ENCODE measurements at places on chromosomes 2 and 18.

DNA sequence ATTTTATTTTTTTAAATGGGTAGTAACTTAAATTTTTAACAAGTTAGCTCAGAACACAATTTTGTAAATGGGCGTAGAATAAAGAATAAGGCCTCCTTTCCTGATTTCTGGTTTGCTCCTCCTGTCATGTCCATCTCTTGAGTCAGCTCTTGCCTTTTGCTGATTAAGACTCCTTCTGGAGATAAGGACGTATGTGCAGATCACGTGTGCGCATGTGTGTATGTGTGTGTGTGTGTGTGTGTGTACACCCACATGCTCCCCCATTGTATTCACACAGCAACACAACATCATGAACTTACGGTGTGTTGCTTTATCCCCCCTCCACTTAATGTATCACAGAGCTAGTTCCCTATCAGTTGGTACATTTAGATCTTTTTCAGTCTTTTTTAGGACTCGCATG lies 182.9 kb downstream of the PRKCE start:
- DNase-seq: no peak

DNA sequence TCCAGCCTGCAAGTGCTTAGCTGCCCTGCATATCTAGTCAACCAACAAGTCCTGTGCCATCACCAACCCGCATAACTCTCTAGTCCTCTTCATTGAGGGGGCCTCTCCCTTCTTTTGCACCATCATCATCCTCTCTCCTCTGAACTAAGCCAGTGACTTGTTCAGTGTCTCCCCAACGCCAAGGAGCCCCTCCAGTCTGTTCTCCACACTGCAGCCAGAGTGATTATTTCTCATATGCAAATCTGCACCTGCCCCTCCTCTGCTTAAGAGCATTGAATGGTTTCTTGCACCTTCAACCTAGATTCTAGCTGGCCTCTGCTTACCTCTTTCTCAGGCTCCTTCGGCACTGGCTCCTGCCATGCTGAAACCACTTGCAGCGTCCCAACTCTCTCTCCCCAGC lies 141.8 kb downstream of the FAM161A start:
- no peak for DNase-seq

GRCh38 chr2:178478130-178478438 lies 316 bp downstream of the FKBP7 start:
- DNase-seq: no peak

DNA sequence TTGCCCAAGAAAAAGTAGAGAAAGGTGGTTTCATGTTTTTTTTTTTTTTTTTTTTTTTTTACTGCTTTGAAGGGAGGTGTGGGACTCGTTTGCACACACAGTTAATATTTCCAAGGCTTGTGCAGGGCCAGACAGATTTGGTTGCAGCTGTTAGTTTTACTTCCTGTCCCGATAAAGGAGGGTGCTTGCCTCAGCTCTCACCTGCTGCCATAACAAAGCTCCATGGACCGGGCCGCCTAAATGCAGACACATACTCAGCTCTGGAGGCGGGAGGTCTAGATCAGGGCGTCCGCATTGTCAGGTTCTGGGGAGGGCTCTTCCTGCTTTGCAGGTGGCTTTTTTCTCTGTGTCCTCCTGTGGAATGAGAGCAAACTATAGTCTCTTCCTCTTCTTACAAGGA lies 69.9 kb downstream of the ODC1 start:
- DNase-seq: no peak

GRCh38 chr18:45602926-45603325 lies 12.3 kb upstream of the SLC14A2 start:
- no peak for DNase-seq

GRCh38 chr2:71559828-71560637 lies 106.7 kb downstream of the DYSF start:
- no peak for DNase-seq

DNA sequence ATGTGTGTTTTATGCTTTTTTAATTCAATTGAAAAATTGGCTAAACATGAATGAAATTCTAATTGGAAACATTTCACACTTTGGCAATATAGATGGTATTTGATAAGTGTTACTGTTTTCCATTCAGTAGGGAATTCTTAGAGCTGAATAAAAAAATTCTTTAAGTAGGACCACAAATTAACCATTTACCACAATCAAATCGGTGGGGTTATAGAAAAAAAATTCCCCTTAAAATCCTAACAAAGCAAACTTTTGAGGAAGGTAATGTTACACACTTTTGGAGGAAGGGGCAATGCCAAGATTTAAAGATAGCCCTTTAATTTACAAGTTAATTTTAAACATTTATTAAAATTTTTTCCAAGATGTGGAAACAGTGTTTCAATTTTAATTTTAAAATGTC lies 279.0 kb upstream of the FIGN start:
- no peak for DNase-seq

DNA sequence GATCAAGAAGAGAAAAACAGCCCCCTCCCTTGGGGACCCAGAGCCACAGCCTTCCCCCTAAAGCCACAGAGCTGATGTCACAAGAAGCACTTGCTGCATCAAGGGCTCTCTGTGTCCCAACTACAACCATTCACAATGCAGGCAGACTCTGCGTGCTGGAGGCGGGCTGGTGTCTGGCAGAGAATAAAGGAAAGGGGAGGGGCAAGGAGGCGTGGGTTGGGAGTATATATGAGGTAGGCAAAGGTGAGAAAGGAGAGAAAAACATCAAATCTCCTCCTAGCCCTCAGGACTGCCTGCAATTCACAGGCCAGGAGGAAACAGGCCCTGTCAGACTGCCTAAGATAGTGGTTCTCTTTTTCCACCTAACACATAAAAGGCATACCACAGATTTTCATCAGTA lies 48.8 kb upstream of the IHH start:
- DNase-seq: peak; percentile 6

GRCh38 chr2:180495606-180496005 lies 484.8 kb upstream of the UBE2E3 start:
- no peak for DNase-seq

DNA sequence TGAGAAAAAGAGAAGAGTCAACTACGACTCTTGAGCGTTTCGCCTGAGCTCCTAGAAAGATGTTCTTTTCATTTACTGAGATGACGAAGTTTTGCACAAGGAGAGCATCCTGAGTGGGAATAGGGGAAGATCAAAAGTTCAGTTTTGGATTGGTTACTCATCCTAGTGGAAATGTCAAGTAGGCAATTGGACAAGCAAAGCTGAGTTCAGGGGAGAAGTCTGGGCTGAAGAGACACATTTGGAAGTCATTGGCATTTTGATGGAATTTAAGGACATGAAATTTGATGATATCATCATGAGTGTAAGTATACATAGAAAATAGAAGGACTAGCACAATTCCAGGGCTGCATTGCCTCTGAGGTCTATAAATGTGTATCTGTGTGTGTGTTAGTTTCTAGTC lies 416.6 kb downstream of the RAD51AP2 start:
- no peak for DNase-seq

DNA sequence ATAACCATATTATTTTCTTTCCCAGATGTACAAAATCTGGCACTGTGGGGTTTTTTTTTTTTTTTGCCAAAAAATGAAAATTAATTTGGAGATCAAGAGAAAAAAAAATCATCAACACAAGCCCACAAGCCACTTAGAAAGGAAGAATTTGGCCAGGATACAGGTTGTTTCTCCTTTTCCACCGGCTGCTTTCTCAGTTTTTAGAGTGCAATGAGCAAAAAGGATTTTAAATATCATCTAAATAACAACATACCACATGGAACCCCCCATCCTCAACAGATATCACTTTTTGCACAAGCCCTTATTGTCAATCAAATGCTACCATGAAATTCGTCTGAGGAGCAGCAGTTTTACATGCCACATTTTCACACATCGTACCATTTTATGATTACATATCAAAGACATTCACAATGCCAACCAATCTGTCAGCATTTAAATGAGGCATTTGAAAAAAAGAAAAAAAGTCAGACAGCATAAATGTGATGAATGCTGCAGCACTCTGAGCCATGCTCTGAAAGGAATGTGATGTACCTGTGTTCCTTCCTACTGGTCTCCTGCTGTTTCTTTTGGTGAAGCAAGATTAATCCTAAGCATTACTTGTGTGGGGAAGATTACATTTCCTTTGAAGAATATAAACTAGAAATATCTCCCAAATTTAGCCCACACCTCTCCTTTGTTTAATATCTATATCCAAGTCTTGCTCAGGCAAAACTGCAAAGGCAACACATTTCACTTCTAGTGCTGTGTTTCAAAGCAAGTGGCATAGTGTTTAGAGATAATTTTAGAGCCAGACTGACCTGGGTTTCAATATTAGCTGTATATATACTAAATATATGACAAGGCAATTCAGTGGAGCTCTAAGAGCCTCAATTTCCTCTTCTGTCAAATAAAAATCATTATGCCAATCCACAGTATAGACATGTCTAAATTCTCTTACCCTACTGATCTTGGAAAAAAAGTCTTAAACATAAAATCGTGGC lies 391.3 kb downstream of the CMPK2 start:
- no peak for DNase-seq

DNA sequence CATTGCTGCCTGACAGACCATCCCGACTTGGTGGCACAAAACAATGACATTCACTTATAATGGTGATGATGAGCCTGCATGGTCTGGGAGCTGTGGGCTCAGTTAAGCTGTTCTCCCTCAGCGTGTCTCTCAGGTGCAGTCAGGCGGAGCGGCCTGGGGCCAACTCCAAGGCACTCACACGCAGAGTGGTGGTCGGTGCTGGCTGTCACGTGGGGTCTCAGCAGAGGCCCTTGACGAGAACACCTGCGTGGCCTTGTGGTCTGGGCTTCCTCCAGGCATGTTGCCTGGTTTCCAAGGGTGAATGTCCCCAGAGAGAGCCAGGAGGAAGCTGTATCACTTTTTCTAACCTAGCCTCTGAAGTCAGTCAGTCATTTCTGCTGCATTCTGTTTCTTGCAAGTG lies 29.8 kb downstream of the ARMC9 start:
- DNase-seq: no peak

DNA sequence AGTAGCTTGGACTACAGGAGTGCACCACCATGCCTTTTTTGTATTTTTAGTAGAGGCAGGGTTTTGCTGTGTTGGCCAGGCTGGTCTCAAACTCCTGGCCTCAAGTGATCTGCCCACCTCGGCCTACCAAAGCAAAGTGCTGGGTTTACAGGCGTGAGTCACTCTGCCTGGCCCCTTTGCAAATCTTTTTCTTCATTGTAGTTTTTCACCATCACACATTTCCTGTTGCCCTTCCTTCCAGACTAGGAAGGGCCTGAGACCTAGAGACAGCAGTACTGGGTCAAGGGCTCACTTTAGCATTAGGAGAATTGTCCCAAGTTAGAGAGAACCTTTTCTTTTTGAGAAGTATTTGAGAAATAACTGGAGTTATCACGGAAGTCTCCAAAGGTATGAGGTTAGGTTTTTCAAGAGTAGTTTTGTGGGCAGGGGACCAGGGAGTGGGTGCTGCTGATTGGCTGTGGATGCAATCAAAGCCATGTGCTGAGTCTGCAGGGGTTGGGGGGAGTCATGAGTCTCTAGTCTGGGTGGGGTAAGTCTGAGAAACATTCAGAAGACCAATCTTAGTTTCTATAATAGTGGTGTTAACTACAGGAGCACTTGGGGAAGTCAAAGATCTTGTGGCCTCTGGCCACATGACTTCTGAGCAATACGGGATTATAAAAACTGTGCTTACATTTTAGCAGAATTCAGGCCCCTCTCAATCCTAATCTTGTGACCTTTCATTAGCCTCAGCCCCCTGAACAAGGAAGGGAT lies 23.7 kb downstream of the B3GNT2 start:
- DNase-seq: no peak

GRCh38 chr18:31634331-31634713 lies 42.6 kb downstream of the TTR start:
- no peak for DNase-seq

- DNase-seq: no peak
Measured at GRCh38 chr2:41079011-41079410, 627.1 kb upstream of the SLC8A1 start.

- DNase-seq: no peak
Measured at GRCh38 chr2:124524155-124524915, 499.2 kb downstream of the CNTNAP5 start.

DNA sequence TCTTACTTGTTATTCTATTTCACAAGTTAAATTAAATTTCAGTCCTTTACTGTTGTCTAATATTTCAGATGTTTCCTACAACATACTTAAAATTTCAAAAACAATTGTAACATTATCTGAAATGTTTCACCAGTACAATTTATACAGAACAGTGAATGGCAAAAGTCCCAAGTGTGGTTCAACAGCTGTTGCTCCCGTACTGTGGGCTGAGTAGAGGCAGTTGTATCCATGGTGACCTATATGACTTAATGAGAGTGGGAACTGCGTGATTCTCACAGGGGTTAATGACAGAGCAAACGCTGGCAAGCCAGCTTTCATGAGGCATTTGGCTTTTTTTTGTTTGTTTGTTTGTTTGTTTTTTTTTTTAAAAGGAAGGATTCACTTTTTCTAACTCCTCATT lies 5.3 kb upstream of the PLCL1 start:
- no peak for DNase-seq

DNA sequence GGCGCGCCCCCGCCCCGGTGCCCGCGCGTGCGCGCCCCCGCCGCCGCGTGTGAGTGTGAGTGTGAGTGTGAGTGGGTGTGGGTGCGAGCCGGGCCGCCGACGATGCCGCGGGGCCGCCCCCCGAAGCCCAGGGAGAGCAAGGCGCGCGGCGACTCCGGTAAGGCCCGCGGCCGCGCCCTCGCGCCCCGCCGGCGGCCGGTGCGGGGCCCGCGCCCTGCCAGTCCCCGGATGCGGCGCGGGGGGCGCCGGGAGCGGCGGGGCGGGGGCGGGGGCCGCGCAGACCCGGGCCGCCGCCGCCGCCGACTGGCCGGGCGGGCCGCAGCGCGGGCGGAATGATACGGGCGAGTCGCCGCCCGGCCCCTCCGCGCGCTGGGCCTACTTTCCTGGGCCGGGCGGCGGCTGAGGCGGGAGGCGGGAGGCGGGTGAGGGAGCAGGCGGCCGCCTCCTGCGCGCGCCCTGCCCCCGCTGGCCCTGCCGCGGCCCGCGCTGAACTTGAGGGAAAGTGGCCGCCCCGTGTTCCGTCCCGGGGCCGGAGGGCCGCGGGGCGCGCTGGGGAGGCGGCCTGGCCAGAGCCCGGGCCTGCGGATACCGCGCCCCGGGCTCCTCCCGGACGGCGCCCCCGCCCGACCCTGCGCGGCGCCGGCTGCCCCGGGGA lies at the start of gene ZNF236:
TSS of gene ZNF236 (plus strand) at position 52 of the 655 bp plus-strand sequence. CDS start at position 103, 51 bp downstream.
- DNase-seq: peak; percentile 49

GRCh38 chr2:68483011-68483410 lies 15.6 kb downstream of the APLF start:
- no peak for DNase-seq

GRCh38 chr18:57276829-57277228 lies 75.5 kb upstream of the ST8SIA3 start:
- no peak for DNase-seq
